Cortex of kidney (tissue), 1 donor: ENCODE measurements at places on chromosomes 16 and 17.

GRCh38 chr17:14730821-14731220 lies 429.9 kb downstream of the HS3ST3B1 start:
- DNase-seq, result no peak

GRCh38 chr17:45048795-45049563 lies 2.5 kb downstream of the DCAKD start:
- DNase-seq, result no peak

DNA sequence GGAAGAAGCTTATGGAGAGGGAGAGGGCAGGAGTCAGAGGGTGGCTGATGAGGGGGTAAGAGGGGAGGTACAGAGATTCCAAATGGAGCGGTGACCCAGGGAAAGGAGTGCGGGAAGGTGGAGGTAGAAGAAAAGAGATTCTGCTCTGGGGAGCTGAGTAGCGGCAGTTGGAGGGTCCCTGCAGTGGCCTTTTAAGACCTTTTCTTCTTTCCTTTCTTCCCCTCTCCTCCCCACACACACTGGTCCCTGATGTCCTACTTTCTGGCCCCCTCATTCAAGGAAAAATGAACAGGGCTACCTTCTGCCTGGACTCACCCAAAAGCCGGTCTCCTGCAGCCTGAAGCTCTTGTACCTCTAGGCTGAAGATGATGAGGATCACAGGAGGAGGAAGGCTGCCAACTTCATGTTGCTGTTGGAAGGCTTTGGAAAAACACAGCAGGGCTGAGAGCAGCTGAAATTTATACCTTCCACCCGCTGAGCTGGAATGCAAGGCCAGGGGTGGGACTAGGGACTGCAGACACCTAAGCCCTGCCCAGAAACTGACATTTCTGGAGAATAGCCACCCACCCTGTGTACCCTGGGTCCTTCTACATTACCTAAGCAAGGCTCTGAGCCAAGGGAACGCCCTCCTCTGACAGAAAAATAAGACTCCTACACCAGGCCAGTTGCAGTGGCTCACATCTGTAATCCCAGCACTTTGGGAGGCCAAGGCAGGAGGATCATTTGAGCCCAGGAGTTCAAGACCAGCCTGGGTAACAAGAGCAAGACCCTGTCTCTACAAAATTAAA lies 9.4 kb upstream of the HEATR6 start:
- DNase-seq, result no peak

DNA sequence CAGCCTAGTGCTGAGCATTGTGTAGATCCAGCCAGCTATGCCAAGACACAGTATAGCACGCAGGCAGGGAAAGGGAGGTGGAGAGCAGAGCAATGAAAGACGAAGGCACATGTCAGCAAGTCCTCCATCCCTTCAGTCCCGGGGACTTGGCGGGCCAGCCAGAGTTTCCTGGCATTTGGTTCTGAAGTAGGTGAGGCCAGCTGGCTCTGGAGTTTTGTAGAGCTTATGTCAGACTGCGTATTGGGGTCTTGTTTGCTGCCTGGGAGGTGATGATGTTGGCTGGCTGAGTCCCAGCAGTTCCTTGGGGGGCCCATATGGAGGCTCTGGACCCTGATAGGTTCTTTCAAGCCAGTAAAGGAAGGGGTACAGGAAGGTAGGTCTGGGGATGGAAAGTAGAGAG lies 55.7 kb upstream of the AKTIP start:
- DNase-seq, result no peak

DNA sequence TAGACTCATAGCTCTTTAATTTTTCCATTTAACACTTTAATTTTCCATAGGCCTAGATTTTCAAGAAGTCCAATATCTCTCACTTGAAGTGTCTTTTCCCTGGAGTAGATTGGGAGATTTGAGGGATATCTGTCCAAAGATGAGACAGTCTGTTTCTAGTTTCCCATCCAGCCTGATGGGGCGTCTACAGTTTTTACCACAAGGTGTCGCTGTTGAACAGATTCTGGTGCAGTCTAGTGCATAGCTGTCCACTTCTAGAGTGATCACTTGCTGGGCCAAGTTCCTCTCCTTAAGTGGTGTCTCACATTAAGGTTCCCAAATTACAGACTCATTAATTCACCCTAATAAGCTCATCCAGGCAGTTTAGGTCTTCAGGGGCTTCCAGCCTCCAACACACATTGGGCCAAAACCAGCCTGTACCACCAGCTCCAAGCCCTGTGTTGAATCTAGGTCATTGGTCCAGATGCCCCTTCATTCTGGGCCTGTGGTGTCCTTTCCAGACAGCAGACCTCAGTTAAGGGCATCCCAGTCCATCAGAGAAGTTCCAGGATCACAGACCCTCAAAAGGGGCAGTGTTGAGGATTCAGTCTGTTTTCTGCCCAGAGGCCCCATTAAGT lies 9.4 kb downstream of the SNX20 start:
- no peak for DNase-seq

- DNase-seq, result no peak
These were observed 28.5 kb downstream of the DYNLL2 start for GRCh38 chr17:58111676-58112075.

GRCh38 chr16:74736531-74737157 lies 36.0 kb upstream of the MLKL start:
- no peak for DNase-seq

- no peak for DNase-seq
These were observed 23.6 kb downstream of the ALDH3A2 start for GRCh38 chr17:19672009-19672750.

DNA sequence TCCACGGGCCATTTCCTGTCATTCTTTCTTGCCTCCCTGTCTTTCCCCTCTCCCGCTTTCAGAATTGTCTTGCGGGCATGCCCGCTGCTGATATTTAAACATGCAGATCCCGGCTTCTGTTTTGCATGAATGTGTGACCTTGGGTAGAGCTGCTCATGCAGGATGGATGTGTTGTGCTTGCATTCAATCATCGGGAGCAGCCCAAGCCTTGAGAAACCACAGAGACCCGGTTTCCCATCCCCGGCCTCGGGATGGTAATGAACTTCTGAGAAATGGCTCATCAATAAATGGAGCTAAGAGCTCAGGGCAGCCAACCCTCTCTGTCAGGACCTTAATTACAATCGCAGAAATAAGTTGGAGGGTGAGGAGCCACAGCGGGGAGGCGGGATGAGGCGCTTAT lies 303.7 kb upstream of the TNRC6C start:
- DNase-seq, result no peak

DNA sequence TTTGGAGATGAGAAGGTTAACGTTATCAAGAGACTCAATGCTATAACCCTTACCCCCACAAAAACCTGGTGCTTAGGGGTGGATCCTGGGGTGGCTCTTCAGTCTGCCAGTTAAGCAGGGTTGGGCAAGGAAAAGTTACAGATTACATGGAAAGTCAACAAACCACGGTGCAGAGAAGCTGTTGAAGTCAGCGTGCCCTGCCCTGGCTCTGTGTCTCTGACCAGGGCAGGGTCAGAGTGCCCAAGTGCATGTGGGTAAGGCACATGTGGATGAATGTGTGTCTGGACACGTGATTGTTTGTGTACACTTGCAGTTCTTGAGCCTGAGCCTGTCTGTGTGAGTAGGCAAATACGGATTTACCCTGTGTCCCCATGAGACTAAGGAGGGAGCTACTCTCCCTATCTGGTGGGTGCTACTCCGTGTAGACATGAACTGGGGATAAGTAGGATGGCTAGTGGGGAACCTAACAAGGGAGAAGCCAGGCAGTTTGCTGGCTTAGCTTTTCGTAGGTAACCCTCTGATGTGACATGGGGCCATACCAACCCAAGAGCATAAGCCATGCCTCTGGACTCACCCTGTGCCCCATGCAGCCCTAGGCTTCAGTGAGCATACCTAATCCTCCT lies 5.5 kb downstream of the IGFBP4 start:
- DNase-seq, result no peak

DNA sequence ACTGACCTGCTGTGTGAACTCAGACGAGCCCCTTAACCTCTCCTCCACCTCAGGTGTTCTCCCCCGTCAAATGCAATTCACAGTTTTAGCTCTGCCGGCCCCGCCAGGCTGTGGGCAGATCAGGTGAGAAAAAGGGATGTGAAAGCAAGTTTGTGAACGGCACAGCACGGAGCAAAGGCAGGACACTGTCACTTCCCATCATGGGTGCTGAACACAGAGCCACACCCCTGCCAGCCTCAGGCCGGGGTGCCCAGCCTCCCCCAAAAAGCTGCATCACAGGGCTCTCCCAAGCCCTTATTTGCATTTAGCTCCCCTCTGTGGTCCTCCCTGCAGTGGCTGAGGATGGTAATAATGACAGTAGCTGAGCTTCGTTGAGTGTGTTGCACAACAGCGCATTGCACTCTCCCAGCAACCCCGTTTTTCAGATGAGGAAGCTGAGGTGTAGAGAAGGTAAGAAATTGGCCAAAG lies 88.8 kb upstream of the TNRC6C start:
- DNase-seq, result no peak

DNA sequence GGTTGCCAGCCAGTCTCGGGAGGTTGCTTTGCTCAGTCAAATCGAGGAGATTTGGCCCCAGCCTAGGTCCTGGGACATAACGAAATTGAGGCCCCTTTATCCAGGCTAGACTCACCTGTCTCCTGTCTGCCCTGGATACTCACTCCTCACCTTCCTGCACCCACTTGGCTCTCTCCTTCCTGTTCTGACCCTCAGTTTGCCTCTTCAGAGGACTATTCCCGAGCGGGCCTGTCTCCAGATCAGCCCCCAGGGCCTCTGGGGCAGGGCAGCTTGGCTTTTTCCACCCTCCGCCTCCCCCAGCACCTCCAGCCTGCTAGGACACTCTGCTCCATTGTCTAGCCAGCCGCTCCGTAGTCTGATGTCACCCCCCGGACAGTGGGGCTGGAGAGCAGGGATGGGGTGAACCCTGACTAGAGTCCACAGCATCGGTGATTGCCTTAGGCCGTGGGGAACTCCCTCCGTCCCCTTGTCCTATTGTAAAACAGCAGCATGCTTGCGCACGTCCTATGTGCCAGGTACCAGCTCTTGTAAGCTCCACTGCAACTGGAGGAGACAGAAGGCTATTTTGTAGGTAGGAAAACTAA lies 8.8 kb downstream of the WFIKKN2 start:
- DNase-seq, result no peak

- DNase-seq, result no peak
These were observed 156.0 kb upstream of the MAF start for GRCh38 chr16:79756571-79756970.

- DNase-seq, result no peak
These were observed 27.6 kb downstream of the MXRA7 start for GRCh38 chr17:76683011-76683755.

DNA sequence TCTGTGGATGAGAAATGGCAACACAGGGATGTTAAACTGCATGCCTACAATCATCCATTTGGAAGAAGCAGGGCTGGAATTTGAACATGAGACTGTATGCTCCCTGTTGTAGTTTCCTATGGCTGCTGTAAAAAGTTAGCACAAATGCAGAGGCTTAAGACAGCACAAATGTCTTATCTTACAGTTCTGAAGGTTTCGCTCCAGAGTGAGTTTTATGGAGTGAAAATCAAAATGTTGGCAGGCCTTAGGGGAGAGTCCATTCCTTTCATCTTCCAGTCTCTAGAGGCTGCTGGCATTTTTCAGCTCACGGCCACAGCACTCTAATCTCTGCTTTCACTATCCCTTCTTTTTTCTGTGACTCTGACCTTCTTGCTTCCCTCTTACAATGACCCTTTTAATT lies 660.1 kb downstream of the WWOX start:
- no peak for DNase-seq

DNA sequence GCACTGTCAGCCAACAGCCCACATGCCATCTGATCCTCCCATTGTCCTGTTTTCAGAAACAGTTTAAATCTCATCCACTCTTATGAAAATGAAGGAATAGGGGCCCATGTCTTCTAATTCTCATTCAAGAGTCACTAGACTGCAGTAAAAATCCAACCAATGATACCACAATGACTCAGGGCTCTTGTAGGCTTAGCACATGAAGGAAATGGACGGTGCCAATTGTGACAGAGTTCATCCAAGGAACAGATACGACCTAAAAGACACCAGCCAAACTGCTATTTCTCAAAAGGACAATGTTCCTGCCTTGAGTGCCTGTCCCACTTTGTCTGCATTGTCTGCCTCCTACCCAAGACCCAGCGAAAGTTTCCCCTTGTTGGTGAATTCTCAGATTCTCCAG lies 204.8 kb upstream of the COX10 start:
- DNase-seq, result no peak

GRCh38 chr17:38685491-38685890 lies 10.7 kb upstream of the EPOP start:
- DNase-seq, result no peak

DNA sequence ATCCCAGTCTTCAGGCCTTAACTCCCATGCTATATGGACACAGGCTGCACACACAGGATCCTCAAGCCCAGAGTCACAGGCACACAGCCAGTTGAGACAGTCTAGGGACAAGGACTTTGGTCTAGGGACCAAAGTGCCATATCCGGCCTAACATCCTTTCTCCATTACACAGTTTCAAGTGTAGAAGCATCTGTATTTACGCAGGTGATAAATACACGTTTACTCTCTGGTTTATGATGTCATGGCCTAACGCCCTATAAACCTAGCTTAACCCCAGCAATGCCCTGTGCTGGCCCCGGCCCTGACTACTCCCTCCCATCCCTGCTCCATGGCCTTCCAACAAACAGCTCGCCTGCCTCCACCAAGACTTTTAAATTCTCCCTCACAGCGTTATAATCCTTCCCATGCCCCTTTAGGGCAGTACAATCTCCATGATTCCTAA lies 17.1 kb downstream of the CUEDC1 start:
- no peak for DNase-seq

GRCh38 chr17:72445055-72445991 lies 324.5 kb downstream of the SOX9 start:
- no peak for DNase-seq

GRCh38 chr16:84308120-84308519 lies 13.4 kb downstream of the WFDC1 start:
- DNase-seq, result no peak

DNA sequence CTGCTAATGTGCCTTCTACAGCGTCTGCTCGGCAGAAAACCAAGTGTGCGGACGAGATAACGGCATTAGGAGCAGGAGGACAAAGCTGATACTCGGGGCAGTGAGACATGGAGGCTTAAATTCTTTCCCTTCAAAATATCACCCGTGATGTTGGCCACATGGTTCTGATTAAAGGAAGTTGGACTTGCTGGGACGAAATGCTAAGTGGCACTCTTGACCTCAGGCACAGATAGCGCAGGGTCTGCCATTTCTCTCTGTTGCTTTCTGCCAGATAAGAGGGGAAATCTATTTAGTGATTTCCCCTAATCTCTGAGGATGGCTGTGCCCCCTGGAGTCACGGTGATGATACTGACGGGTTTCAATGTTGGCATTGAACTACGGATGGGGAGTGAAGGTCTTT lies 509.6 kb upstream of the EEF2KMT start:
- DNase-seq, result no peak

DNA sequence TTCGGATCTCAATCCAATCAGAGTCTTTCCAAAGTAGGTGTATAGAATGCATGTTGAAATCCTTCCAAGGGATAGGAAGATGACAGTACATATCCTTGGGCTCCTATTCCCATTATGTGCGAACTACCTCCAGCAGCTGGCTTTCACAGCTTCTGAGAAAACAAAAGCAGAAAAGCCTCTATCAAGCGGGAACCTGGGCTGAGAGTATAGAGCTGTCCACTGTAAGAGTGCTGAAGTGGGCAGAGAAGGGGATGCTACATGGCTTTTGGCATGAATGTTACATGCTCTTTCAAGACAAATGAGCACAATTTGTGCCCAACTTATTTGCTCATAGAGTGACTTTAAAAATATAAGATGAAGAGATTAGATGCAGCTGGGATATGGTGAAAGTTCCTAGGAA lies 993.5 kb downstream of the CDH8 start:
- no peak for DNase-seq
